Neural crest cell (in vitro differentiated cells): ENCODE measurements at places on chromosomes 5 and 9.
A peak's percentile ranks its signal among the peaks of the same experiment; 100 is the strongest.

DNA sequence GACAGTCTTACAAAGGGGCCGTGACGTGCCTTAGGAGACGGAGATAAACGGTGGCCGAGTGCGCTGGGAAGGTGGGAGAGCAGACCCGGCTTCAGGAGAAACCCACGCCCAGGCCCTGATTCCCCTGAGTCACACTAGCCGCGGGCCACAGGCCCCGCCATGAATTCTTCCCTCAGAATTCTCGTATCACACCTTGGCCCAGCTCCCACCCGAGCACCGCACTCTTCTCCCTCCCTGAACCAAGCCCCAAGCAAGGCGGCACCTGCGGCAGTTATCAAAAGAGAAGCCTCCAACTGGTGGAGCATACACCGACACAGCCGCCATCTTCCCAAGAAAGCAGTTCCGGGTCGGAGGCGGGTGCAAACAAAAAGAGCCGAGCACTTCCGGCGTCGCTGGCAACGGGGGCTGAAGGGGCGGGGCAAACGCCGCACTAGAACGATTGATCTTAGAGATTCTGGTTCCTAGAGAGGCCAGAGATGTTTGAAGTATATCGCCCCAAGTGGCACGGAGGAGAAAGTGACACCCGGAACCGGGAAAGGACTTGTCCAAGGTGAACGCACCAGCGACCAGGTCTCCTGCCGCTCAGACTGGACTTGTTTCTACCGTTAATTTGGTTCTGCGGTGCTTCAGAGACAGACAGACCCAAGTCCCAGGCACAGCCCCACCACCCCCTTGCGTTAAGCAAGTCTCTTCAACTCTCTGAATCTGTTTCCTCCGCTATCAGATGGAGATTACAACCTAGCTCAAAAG is at the start of gene PSMB7:
Gene PSMB7 (minus strand): TSS at position 341 of the 750 bp plus-strand sequence. CDS start 17 bp downstream, at position 324.
- peak; percentile 99 for DNase-seq

- no peak for DNase-seq
Measured at GRCh38 chr5:138752341-138752950, 779 bp upstream of the CTNNA1 start.

DNA sequence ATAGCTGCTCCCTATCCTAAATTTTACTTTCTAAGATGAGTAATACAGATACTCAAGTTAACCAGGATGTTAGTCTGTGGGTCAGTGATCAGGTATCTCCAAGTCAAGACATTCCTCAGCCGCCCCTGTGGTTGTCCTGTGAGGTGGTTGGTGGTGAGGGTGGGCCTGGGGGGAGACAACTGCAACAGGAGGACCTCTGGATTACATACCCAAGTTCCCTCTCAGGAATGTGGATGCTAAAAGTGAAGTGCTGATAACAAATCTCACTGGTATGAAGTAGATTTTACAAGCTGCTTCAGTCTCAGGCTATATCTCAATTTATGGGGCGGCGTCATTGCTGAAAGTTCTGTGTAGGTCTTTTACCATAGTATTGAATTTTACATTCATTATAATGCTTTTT is 38.3 kb downstream of the SLC1A3 start:
- no peak for DNase-seq

- no peak for DNase-seq
Measured at GRCh38 chr9:68416936-68417564, 60.6 kb downstream of the PGM5 start.

- DNase-seq, result no peak
Measured at GRCh38 chr5:100668511-100668910, 133.3 kb downstream of the FAM174A start.

- DNase-seq, result no peak
Measured at GRCh38 chr9:94740145-94740840, 13.8 kb downstream of the AOPEP start.

GRCh38 chr5:56783261-56783660 is 32.1 kb upstream of the MAP3K1 start:
- DNase-seq, result no peak

DNA sequence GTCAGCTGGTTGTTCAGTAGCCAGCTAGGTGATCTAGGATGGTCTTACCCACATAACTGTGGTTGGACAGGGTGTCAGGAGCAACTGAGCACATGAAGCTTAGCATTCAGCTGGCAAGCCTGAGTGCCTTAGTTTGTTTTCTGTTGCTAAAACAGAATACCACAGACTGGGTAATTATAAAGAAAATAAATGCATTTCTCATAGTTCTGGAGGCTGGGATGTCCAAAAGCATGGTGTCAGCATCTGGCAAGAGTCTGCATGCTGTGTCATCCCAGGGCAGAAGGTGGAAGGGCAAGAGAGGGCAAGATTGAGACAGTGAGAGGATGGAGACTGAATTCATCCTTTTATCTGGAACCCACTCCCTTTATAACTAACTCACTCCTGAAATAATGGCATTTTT is 921.5 kb downstream of the TLE4 start:
- DNase-seq, result no peak

- DNase-seq, result no peak
Measured at GRCh38 chr5:4699592-4699991, 440.5 kb upstream of the ADAMTS16 start.

GRCh38 chr5:36155291-36155690 is 3.4 kb downstream of the SKP2 start:
- DNase-seq, result no peak

- DNase-seq, result no peak
Measured at GRCh38 chr5:80139466-80139972, 104.4 kb downstream of the THBS4 start.

GRCh38 chr5:312845-313244 is 8.7 kb upstream of the AHRR start:
- DNase-seq, result no peak

DNA sequence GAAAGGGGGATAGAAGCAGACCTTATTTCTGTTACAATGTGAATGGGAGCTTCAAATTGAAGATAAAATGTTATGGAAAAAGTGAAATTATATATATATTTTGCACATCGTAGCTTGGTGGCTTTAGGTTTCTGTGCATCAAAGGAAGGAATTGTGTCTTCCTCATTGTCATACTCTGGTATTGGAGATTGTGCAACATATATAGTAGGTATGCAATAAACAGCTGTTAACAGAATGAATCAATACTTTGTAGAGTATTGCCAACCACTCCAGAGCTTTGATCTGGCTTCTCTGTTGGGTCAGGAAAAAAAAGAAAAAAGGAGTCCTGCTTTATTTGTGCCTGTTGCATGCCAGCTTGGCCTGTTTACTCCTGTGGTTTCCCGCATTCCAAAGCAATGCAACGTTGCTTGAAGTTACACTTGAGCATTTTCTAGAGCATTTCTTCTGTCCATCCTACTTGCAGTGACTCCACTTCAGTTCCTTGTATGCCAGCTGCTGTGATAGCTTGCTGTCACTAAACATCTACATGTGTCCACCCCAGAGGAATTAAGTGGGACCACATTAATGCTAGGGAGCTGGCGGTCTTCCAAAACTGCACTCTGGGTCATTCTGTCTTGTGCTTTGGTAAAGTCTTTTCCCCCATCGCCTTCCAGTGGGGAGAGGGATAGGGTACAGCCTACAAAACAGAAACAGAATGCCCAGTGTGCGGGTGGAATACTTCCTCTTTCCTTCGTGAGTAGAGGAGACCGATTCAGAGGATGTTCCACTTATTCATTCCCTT is 62.0 kb upstream of the MEF2C start:
- no peak for DNase-seq

GRCh38 chr5:173895401-173896165 is 7.4 kb downstream of the CPEB4 start:
- no peak for DNase-seq

GRCh38 chr9:23746317-23746716 is 79.7 kb downstream of the ELAVL2 start:
- no peak for DNase-seq

DNA sequence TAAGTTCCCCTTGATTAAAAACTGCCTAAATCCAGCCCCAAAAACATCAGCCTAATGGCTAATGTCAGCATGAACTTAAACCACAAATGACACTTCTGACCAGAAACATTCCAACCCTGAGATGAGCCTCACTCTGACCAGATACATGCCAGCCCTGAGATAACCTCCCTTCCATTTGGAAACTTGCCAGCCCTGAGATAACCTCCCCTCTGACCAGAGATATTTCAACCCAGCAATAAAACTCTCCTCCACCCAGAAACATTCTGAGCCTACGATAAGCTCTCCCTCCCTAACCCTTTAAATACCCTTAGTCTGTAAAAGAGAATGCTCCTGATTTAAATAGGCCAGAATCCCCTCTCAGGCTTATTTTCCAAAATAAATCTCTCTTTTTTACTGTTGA is 1035.7 kb upstream of the NUDT12 start:
- no peak for DNase-seq

DNA sequence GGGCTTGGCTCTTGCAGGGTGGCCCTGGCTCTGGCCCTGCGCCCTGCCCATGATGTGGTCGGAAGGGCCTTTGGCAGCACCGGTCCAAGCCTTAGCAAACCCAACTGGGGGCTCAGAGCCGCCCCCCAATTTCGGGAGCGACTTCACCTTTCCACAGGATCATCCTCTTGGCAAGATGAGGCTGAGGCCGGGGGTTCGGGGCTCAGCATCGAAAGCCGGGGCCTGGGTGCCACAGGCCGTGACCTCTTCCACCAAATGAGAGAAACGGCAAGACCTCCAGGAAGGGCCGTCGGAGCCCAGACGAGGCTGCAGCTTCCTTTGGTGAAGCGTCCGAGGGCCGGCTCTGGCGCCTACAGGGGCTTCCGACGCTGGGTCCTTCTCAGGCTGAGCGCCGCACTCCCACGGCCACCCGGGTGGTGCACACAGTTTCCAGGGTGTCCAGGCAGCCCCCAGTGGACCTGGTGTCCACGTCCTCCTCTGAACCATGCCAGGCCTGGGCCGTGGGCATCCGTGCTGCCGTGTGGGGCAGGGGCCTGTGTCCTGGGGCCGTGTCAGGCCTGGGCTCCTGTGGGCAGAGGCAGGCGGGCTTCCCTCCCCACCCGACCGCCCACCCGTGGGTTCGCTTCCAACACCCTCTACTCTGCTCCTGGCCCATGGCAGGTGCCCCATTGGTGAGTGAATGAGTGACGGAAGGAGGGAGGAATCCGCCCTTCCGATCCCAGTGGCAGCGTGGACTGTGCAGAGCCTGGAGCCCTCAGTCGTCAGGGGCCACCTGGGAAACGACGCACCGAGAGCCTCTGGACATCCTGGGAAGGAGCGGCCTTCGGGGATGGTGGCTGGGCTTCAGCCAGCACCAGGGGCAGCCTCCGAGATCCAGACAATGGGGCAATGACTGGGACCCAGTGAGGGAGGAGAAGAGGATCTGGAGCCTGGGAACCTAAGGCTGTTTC is 5.2 kb upstream of the AGPAT2 start:
- DNase-seq, result no peak

- no peak for DNase-seq
Measured at GRCh38 chr5:83973925-83974815, 253.5 kb upstream of the HAPLN1 start.

GRCh38 chr9:135968601-135969000 is 7.4 kb upstream of the UBAC1 start:
- DNase-seq, result no peak

DNA sequence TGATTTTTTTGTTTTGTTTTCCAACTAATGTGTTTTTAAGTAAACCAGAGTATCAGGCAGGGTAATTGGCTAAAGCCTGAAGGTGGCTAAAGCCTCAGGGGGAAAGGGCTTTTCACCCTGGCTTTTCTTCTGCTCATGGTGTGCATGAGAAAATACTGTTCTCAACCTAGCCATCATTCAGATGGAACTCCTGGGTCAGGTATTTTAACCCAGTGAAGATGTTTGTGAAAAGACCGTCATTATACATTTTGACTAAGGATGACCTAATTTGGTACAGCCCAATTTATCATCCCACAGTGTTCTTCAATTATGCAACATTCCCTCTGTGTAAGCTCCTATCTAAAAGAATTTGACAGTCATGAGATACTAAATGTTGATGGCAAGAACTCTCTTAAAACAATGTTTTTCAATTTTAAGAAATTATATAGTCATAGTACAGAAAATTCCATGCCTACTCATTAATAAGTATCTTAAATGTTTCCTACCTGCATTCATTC is 209.5 kb upstream of the TARS1 start:
- no peak for DNase-seq

GRCh38 chr5:40405230-40405629 is 274.5 kb upstream of the PTGER4 start:
- no peak for DNase-seq

DNA sequence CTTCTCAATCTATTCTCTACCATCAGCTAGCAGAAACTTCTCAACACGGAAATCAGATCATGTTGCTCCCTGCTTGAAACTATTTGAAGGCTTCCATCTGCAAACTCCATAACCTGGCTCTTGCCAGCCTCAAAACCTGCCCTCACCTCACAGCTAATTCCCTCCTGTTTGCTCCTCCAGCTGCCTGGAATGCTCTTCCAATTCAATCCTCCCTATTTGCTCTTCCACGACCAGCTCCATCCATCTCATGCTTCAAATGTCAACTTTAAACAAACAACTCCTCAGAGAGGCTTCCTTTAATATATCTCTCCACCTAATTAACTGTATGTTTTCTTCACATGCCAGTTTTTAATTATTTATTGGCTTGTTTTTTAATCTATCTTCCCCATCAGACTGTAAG is 1.5 kb downstream of the PLAA start:
- no peak for DNase-seq

DNA sequence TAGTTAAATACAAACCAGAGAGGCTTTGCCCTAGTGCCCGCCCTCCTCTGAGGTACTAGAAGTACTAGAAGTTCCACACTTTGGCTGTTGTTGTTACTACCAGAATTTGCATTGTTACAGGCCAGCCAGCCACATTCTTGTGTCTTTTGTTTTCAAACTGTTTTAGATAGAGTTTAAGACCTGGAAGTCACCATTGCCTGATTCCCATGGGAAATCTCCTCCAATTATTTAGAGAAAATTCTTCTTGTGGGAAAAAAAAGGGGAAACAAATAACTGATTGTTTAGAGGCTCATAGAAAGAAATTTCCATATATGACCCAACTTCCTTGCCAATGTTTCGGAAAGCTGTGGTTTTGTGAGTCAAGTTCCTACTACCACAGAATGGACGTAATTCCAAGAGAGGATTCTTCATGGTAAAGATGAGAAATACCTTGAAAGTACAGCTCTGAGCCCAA is 252.2 kb downstream of the GOLPH3 start:
- DNase-seq, result no peak

DNA sequence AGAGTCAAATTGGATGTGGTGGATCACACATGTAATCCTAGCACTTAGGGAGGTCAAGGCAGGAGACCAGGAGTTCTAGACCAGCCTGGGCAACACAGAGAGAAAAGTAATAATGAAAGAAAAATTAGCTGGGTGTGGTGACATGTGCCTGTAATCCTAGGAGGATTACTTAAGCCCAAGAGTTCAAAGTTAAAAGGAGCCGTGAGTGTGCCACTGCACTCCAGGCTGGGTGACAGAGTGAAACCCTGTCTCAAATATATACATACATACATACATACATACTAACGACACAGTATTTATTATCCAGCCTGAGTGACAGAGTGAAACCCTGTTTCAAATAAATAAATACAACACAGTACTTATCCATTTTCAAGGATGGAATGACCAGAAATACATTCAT is 180.3 kb downstream of the BNC2 start:
- DNase-seq, result no peak

- DNase-seq, result no peak
Measured at GRCh38 chr5:117999939-118000549, 988.3 kb downstream of the DTWD2 start.

- DNase-seq, result no peak
Measured at GRCh38 chr9:8589476-8589875, 789.9 kb upstream of the DMAC1 start.
